ENCODE measurements at places on chromosomes 7 and 10.

DNA sequence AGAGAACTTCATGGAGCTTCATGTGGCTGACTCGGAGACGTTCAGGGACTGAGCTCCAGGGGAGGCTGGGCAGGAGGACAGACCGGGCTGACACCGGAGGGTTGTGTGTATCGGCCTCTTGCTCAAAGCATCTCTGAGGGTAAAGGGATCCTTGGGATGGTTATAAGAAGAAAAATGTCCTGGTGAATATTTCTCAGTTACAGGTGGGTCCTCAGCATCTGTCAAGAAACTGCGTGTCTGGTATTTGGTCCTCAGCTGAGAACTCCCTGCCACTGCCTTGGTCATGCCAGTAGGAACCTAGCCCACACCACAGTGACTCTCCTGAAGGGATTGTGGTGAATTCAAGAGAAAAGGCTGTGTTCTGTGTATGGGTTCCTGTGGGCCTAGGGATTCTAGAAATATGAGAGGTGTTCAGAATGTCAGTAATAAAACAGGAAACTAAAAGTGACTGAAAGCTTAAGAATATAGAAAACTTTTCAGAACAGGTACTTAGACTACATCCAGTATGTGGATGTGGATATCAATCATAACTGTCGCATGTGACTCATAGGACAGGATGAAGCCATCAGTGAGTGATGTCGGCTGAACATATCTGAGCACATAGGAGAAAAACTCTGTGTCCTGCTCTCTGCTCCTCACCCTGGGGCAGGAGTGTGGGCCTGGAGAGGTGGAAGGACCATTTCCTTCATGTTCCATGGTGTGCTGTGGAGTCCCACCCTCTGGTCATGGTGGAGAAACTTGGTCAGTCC lies 28.4 kb downstream of the MBL2 start:
- no peak for DNase-seq

DNA sequence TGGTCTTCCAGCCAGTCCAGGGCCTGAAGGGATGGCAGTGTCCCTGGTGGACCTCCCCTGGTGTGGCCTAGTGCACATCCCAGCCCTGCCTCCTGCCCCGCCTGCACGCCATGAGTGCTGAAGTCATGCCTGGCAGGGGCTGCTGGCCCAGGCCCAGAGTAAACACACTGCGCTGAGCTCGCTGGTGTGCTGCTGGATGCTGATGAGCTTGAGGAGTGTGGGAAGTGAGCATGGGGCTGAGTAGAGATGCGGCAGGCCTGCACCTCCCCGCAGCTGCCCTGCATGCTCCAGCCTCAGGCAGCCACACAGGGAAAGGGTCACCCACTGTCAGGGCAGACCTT lies 43.2 kb downstream of the HTRA1 start:
- DNase-seq, result no peak

- DNase-seq, result no peak
These were observed 106.8 kb downstream of the ANK3 start for GRCh38 chr10:60282771-60283353.

DNA sequence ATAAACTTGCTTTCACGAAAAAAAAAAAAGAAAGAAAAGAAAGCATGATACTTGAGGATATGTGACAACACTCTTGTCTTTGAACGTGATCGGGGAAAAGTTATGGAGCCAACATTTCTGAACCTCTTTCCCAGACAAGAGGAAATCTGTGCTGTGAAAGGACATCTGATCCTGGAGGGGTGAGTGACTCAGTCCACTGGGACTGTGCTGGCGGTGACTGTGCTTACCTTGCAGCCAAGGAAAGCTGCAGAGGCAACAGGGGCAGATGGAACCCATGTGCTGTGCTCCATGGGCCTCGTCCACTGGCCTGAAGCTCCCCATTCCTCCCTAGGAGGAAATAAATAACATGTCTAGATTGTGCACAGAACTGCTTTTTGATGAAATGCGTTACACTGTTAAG lies 116.5 kb upstream of the RAB11FIP2 start:
- no peak for DNase-seq

GRCh38 chr7:73834626-73835191 lies 3.9 kb downstream of the CLDN4 start:
- no peak for DNase-seq

DNA sequence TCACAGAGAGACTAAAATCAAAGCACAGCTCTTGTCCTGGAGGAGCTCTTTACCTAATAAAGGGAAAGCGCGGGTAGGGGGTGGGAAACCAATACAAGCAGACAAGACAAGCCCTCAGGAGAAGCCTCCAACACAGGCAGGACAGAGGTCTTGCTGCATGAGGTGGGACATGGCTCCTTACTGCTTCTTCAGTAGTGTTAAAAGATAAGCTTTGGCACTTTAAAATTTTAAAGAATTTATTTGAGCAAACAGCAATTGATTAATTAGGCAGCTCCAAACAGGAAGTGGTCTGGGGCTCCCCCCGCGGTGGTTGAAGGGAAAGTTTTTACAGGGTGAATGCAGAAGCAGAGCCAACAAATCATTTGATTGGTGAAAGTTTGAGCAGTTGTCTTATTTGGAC lies 50.3 kb upstream of the MACC1 start:
- DNase-seq, result no peak

- no peak for DNase-seq
These were observed 229.8 kb downstream of the FGFR2 start for GRCh38 chr10:121368347-121369025.

GRCh38 chr10:11162828-11163599 lies 145.3 kb downstream of the CELF2 start:
- DNase-seq, result no peak

Data from NCI-H524 treated with DMSO at 0.1 percent for 48 hours (cell line).